Smooth muscle cell of the brain vasculature (primary cell): ENCODE measurements at places on chromosomes 6 and 20.

- no peak for DNase-seq
These were observed 115.1 kb downstream of the MAN1A1 start for GRCh38 chr6:119234457-119234856.

DNA sequence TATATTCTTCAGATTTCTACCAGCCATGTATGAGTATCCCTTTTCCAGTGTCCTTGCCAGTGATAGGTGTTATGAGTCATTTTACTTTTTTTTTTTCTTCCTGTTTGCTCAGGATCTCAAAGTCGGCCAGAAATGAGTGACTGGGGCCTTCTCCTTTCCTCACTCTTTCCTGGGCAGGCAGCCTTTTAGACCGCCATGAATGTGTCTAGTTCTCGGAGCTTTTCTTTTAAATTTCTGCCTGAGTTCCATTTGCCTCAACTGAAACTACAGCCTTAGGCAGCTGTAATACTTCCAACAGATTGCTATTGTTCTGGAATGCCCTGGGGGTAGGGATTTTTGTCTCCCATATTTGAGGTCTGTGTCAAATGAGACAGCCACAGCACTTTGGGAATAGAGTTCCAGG, 83.7 kb downstream of the STXBP5 start:
- no peak for DNase-seq

GRCh38 chr6:32890831-32891230, 36.8 kb downstream of the PSMB9 start:
- DNase-seq = no peak

GRCh38 chr6:5435449-5435848, 174.1 kb downstream of the FARS2 start:
- no peak for DNase-seq

DNA sequence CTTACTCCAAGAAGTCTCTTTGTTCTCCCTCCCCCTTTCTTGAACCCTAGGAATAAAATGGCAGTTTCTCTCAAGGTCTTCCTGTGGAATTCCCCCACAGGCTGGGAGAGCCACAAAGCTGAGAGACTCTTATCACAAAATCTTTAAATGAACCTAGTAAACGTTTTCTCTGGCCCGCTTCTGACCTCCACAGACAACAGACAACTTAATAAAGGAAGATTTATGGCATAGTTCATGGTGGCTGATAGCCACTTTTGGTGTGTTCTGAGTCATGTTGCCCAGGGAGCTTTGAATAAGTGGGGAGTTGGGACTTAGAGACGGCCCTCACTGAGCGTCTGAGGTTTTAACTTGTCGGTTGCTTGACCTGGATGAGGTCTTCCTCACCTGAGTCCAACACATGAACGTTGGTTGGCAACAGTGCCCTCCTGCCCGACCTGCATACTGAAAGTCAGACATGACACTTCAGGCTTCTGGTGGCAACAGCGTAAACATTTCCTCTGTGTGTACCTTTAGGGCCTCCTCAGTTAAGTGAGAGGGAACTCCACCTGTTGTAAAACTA, 124.1 kb downstream of the FOXO3 start:
- no peak for DNase-seq

DNA sequence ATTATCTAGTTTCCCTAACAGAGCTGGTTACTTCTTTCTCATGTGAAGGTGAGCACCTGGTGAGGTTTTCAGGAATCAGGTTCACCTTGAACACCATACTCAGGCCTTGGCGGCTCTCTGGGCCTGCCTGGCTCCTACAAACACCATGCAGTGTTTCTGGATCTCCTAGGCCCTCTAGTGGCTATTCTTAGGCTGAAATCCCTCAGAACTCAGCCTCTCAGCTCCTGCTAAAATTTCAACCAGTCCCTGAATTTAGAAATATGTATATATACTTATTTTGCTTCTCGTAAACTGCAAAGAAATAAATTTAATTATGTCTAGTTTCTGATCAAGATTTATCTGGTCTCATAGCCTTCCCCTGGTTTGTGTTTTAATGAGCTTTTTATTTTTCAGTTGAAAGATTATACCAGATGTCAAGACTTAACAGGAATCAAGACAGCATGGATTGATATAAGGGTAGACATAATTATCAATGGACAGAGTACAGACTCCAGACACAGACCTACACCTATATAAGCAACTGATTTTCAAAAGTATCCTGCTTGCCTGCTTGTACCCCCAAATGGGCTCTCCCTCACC, 55.9 kb downstream of the ANKEF1 start:
- DNase-seq = no peak

DNA sequence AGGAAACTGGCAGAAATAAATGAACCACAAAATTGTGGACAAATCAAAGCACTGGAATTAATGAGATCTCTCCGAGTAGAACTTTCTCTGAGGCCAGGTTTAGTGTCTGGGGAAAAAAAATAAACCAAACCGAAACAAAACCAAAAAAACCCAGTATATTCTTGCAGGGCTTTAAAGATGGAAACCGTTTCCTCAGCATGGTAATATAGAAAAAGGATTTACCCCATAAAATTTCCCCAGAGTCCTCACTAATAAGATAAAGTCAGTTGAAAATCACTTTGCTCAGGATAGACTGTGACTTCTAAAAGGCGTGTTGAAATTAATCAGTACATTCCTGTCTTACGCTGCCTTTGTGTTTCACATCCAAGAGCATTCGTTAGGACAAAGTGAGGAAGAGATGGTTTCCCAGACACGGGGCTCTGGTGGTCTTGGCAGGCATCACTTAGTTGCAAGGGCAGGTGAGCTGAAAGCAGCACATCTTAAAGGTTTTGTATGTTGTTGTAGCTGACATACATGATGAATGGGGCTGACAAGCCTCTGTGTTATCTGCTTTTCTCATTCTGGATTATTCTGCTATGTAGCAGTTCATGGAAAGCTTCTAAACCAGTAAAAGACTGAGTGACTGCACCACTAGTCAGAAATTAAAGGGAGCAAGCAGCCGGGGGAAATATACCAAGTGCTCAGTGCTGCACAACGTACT, 85.2 kb upstream of the PRL start:
- no peak for DNase-seq

DNA sequence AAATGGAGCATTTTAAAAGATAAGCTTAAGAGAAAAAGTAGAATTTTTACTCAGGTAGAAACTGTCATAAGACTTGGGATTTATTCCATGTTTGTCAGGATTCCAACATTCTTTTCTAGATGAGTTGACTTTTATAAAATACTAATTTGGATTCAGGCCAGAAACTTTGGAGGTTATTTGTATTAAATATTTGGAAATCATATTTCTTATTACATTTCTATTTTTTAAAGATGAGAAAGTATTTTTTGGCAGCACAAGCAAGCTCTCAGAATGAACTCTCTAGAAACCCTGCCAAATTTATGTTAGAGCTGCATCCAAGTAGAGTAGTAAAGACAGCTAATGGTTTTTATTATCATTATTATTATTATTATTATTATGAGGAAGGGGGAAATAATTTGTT, 1014.9 kb upstream of the GJE1 start:
- DNase-seq = no peak

- no peak for DNase-seq
These were observed 38.7 kb downstream of the SYNE1 start for GRCh38 chr6:152598421-152598820.

GRCh38 chr6:151847064-151847463, 39.6 kb downstream of the ESR1 start:
- DNase-seq = peak; percentile 10

DNA sequence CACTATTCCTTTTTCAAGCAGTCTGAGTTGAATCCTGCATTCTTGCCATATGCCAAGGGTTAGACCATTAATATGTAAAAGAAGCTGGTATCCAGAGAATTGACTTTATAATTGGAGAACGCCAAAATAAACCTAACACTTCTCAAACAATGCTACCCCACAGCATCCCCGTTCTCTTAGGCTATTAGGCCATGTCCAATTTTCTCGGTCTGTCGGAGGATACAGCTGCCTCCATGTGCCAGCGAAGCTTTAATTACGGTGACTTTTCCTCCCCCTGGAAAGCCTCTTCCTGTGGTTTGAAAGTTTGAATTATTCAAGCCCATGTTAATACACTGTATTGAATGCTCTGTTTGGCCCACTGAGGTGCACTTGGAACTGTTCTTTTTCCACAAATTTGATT, 60.5 kb downstream of the HS3ST5 start:
- no peak for DNase-seq

DNA sequence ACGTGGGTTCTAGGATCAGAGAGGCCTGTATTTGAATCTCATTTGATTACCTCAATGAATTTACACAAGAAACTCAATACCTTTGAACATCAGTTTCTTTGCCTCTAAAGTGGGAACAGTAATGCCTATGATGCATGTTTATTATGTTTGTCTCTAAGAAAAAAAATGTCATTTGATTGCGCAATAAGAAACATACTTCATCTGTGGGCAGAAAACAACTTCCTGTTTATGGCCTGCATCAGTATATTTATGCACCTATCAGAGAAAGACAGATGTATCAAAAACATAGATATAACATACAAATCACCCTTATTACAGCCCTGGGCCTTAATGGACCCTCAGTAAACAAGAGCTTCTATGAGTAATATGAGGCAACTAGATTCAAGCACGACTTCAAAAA, 516.4 kb upstream of the ARID1B start:
- DNase-seq = no peak

DNA sequence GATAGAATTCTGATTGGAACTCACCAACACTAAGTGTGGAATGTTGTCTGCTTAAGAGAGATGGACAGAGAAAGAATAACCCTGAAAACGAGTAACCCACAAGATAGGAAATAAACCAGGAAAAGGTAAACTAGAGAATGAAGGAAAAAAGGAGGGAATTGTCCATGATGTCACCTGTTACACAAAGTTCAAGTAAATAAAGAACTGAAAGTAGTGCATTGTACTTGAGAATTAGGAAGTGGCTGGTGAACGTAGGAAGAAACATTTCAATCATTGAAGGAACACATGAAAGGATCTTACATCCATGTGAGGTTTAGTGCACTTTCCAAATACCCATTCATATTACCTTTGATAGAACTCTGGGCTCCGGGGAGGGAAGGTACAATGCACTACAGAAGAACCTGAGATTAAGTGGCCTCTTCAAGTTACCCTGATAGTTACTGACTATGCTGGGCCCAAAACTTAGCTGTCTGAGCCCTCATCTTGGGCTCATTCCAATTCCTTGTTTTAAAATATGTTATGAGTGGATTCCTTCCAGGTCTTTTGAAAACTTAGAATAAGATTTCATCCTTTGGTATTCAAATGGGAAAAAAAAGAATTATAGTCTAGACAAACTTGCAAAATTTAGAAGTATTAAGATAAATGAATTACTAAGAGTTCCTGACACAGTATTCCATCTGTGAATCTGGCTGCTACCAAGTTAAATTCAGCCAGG, 1.1 kb upstream of the STX7 start:
- no peak for DNase-seq

- no peak for DNase-seq
These were observed 243.3 kb downstream of the NRN1 start for GRCh38 chr6:5763407-5763806.

DNA sequence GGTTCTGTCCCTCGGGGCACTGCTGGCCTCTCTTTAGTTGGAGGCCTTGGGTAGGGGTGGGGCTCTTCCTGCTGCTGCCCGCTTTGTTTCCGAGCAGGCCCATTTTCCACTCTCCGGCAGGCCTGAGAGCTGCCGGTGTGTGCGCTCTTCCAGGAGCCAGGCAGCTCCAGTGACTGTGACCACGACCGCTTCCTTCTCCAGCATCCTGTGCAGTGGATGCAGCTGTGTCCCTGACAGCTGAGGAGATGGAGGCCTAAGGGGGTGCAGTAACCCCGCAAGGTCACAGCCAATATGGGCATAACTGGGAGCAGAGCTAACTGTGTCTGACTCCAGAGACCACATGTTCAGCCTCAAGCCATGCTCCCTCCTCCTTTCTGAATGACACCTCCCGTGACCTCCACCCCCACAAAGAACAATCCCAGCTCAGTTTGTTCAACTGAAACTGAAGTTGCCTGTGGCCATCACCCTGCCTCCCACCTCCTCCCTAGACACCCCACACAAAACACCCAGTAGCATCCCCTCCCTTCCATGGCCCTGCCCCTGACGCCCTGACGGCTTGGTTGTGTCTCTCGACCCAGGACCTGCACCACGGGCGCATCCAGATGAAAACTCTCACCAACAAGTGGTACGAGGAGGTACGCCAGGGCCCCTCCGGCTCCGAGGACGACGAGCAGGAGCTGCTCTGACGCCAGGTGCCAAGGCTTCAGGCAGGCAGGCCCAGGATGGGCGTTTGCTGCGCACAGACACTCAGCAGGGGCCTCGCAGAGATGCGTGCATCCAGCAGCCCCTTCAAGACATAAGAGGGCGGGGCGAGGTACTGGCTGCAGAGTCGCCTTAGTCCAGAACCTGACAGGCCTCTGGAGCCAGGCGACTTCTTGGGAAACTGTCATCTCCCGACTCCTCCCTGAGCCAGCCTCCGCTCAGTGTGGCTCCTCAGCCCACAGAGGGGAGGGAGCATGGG, 27.8 kb downstream of the SPATA2 start:
- no peak for DNase-seq

GRCh38 chr6:141313986-141314385, 818.7 kb upstream of the GJE1 start:
- no peak for DNase-seq

- DNase-seq = no peak
These were observed 32.1 kb upstream of the COL21A1 start for GRCh38 chr6:56279331-56280080.

DNA sequence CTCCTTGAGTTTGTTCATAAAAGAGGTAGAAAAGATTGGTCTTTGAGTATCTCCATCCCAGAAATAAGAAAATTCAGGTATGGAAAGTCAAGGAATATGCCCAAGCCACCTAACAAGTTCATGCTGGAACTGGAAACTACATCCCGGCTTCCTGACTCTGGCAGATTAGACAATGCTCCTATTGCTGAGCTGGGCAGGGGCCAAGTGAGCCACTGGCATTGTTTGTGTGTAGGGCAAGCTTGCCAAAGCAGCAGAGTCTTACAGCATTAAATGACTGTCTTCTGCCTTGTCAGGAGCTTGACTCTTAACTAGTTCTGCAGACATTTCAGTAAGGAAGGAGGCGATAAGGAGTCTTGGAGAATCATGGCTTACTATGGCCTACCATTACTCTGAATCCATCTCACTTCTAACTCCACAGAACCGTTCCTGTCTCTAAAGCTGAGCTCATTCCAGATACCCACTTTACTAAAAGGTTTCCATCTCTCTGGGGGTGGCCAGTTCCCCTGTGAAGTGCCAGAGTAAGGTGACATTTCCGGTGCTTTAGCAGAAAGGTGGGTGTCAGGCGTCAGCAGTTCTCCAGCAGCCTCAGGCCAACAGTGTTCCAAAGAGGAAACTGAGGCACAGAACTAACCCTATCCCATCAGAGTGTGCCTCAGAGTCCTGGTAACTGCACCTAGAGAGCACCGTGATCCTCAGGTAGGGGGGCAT, 30.1 kb downstream of the PRDM1 start:
- DNase-seq = no peak
